ENCODE measurements at places on chromosomes 5 and 9.

- no peak for DNase-seq
Measured at GRCh38 chr9:109150925-109151545, 16.0 kb downstream of the FRRS1L start.

DNA sequence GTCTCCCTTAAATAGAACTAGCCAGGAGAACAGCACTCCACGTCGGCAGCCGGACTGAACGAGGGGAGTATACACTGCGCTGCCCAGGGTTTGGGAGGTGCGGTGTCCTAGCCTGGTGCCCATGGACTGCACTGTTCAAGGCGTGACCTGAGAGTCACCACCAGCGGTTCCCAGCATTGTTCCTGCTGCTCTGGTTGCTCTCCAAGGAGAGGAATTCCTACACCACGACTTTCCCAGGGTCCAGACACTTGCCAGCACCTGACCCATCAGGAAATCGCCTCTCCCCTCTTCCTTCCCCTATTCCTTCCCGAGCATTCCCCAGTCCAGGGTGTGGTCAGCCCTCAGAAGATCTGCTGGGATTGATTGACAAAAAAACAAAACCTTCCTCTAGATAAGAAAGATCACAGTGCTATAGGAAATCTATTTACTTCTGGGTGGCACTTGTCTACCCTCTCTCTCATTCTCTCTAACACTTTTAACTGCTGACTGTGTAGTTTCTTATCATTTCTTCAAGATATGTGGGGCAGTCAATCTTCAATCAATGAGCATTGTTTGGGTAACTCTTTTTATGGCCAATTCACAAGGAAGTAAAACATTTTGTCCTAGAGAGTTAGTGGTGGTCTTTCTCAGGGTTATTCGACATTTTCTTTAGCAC is 297.8 kb upstream of the ACTBL2 start:
- no peak for DNase-seq

- no peak for DNase-seq
Measured at GRCh38 chr5:15004506-15004905, 132.9 kb upstream of the ANKH start.

DNA sequence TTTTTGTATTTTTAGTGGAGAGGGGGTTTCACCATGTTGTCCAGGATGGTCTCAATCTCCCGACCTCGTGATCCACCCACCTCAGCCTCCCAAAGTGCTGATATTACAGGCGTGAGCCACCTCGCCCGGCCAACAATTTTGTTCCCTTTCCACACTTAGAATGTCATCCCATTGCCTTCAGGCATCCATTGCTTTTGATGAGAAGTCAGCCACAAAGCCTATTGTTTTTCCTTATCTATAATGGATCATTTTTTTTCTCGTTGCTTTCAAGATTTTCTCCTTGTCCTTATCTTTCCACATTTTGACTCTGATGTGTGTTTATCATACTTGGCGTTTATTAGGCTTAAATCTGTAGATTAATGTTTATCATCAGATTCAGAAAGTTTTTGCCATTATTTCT is 64.4 kb downstream of the NR6A1 start:
- no peak for DNase-seq

GRCh38 chr9:6938447-6938846 is 180.7 kb downstream of the KDM4C start:
- no peak for DNase-seq

DNA sequence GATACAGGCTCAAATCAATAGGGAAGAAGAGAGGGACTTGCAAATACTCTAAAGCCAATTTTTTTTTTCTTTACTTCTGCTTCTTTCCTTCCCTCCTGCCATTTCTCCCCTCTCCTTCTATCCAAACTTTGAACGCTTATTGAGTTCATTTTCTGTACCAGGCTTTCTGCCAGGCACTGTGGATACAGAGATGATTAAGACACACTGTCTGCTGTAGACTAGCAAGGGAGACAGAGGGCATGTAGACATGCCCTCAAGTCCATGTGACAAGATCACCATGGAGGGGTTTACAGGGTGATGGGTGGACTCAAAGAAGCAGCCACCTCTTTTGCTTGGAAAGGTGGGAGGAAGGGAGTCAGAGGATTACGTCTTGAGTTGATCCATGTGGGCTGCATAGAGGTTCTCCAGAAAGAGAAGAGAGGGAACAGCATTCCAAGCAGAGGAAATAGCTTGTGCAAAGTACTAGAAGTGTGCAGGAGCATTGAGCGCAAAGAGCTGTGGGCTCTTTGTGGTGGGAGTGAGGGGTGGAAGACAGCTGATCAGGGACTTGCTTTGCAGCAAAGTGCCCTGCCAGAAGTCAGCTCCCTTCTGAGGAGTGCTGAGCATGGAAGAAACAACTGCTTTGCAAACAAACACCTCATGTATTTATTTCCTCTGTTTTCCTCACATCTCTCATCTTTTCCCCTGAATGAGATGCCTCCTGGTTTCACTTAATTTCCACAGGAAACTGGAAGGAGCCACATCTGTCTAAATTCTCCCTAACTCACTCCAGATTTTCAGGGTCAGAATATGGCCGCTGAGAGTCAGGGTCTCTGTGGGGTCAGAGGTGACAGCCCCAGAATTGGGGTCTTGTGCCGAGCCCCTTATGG is 64.4 kb upstream of the COL15A1 start:
- no peak for DNase-seq

GRCh38 chr5:172789687-172790495 is 18.9 kb upstream of the DUSP1 start:
- no peak for DNase-seq

- no peak for DNase-seq
Measured at GRCh38 chr5:103973669-103974068, 411.1 kb upstream of the NUDT12 start.

- DNase-seq, result no peak
Measured at GRCh38 chr5:137560420-137560819, 61.3 kb upstream of the SPOCK1 start.

DNA sequence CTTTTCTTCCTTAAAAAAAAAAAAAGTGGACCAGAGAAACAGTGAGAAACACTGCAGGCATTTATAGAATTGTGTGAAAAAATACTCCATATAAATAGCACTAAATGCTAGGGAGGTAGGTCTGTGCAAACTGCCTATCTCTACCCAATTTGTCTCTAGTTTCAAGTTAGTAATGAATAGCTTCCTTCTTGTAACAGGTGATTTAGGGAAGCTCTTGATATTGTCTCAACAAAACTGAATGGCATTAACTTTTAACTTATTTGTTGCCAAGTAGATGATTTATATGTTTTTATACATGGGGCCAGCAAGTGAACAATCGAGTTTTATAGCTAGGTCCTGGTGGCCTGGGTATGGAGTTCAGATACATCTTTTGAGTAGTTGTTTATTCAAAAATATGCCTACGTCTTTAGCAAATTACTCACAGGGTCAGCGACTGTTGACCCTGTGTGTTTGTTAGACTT is 283.6 kb downstream of the NR3C1 start:
- DNase-seq, result no peak

- no peak for DNase-seq
Measured at GRCh38 chr5:72783354-72783753, 33.1 kb upstream of the TNPO1 start.

GRCh38 chr5:88558366-88558765 is 289.7 kb upstream of the TMEM161B start:
- DNase-seq, result no peak

DNA sequence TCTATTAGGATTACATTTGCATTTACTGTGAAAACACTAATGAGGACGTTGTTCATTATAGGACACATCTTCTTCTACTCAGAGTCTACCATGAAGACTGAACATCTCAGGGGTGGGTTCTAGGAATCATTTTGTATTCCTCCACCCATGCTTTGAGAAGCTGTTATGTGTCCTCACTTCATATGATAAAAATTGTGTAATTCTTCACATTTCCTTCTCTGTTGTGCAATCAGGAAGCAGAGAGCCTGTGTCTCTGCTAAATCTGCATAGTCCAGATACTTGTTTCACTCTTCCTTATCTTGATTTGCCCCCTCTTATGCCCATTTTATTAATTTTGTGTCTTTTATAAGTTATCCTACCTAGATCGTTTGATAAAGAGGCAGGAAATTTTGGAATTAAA is 97.8 kb upstream of the IQGAP2 start:
- DNase-seq, result no peak

DNA sequence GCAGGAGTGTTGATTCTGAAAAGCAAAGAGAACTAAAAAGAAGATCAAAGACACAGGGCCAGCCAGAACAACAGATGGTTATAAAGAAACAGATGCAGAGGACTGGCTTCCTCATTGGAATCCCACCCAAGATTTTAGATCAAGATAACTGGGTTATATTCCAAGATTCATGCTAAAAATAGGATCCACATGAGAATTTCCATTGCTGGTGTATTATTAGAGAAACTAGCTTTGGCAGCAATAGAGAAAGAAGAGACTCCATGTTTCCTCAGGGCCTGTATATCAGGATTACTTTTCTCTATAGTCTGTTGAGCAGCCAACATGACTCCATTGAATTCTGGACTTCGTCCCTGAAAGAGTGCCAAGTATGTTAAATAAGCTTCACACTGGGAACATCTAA is 367.3 kb downstream of the TUSC1 start:
- DNase-seq, result no peak

DNA sequence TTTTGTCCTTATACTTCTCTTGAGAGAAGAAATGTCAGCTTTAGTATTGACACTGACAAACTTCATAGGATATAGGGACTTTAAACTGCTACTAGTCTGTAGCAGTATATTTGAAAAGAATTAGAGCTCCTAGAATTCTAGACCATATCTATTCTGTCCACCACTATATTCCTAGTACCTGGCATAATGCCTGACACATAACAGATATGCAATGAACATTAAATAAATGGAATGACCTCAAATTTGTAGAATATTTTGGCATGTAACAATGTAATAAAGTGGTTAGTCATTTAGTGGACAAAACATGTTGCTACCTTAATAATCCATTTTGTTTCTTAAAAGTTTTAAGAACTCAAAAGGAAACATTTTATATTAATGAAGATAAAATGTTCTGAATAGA is 57.5 kb downstream of the HOMER1 start:
- DNase-seq, result no peak

- DNase-seq, result no peak
Measured at GRCh38 chr5:178435321-178436238, 154.6 kb downstream of the COL23A1 start.

- DNase-seq, result no peak
Measured at GRCh38 chr5:159449925-159450324, 119.6 kb upstream of the IL12B start.

DNA sequence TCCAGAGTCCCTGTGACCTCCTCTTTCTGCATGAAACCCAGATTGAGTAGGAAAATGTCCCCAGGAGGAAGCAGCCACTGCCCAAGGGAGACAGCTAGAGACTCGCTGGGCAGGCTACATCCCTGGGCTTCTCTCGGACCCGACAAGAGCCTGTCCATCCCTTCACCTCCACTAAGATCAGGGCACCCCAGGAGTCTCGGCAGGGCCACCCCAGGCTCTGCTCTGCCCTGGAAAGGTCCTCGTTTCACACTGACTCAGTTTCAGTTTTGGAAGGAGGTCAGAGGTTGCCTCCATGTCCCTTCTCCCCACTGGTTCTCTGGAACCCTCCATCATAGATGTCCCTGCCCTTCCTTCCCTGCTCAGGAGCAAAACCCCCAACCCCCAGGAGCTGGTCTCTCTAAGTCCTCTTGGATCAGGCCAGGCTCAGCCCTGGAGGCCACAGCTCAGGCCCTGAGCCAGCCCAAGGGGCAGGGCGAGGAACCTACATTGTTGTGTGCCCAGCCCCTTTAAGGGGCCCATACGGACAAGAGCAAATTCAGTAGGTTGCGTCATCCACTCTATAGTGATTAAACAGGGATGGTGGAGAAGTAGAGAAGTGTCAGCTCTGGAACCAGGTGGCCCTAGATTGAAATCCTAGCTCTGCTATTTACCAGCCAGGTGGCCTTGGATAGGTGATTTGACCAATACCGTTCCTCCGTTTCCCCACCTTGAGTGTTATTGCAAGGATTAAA is 37.4 kb downstream of the C9orf50 start:
- no peak for DNase-seq

GRCh38 chr5:147169399-147169798 is 65.4 kb upstream of the STK32A start:
- no peak for DNase-seq

- no peak for DNase-seq
Measured at GRCh38 chr5:124858612-124859011, 112.2 kb upstream of the ZNF608 start.

DNA sequence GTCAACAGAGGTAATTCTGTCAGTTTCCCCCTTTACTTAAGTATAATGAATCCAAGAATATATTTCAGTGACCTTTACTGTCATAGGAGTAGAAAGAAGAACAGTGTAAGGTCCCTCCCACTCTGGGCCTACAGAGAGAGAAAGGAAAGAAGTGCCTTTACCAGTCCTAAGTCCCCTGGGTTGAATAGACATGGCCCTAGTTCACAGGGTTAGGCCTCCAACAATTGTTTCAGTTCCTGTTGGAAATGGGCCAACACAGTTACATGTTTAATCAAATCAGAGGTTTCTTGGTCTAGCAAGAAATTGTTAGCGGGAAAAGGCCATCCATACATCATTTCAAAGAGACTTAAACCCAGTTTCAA is 605.6 kb downstream of the MTRR start:
- DNase-seq, result no peak

GRCh38 chr9:92499701-92500100 is 17.4 kb upstream of the ASPN start:
- no peak for DNase-seq

- DNase-seq, result no peak
Measured at GRCh38 chr5:173217626-173218397, 17.2 kb downstream of the NKX2-5 start.

GRCh38 chr5:143229896-143230675 is 173.4 kb downstream of the NR3C1 start:
- DNase-seq, result no peak

DNA sequence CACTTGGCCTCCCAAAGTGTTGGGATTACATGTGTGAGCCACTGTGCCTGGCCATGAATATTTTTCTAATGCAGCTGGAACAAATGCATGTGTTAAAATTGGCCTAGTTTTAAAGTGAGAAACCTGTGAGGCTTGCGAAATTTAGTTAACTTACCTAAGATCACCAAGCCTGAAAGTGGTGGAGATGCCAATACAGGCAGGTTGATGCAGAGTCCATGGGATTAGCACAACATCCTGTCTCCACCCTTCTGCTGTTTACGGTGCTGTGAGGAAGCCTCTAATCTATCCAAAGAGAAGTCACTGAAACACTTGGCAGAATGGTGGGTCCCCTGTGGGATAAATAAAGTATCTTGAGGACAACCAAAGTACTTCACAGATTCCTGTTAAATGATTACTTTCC is 98.2 kb downstream of the PCSK5 start:
- DNase-seq, result no peak
